ENCODE measurements at places on chromosomes 13 and 19.
A peak's percentile ranks its signal among the peaks of the same experiment; 100 is the strongest.

DNA sequence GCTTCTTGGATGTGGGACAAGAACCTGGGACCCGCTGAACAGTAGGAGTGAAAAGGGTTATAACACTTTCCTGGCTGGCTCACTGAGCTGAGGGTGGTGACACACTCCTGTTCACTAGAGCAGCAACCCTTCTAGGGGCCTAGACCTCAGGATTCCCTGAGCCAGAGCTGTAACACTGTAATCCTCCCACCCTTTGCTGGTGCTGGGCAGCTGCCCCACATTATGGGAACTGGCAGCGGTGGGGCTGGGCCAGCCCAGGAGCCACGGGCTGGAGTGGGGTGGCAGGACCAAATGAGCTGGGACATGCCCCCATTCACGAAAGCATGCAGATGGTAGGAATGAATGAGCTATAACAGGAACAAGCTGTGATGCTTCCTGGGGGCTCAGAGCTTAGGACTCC lies 110.6 kb downstream of the B3GLCT start:
- no peak for DNase-seq

- DNase-seq: peak; percentile 26
Observed at GRCh38 chr13:45441633-45442032, 23.1 kb upstream of the COG3 start.

GRCh38 chr13:99895444-99896368 lies 75.9 kb downstream of the ZIC5 start:
- no peak for DNase-seq

DNA sequence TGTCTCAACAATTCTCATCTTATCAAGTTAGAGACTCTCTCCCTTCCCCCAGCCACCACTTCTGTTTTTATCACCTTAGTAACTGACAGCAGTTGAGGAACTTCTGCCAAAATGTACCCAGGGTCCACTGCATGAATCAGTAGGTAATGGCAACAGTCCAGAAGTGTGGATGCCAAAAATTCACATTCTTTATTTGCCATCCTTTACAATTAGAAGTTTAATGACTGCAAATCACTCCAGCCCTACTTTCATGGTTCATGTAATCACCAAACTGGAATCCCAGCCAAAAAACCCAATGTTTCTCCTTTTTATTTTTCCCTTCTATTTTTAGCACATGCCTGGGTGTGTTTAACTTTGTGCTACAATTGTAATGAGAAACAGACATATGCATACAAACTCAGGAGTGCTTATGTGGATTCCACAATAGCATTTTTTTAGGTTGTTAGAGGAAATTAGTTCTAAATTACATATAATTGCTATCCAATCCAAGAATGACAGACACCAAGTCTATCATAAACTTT lies 243.5 kb downstream of the RGCC start:
- DNase-seq: peak; percentile 72

- no peak for DNase-seq
Observed at GRCh38 chr13:37395544-37395943, 203.0 kb downstream of the POSTN start.

- DNase-seq: no peak
Observed at GRCh38 chr19:44841231-44841630, 4.9 kb upstream of the NECTIN2 start.

DNA sequence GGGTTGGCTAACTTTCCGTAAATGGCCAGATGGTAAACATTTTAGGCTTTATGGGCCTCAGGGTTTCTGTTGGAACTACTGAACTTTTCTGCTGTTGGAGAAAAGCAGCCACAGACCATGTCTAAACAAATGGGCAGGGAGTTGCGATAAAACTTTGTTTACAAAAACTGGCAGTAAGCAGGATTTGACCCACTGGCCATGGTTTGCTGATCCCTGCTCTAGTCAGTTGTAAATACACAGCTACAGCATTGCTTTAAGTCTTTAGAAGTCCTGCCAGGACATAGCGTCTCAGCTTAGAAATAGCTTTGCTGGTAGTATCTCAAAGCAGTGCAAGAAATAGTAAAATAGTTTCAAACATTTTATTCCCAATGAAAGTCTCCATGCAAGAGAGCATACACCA lies 88.4 kb downstream of the NALCN start:
- no peak for DNase-seq
